ENCODE measurements at places on chromosomes 1 and 21.

DNA sequence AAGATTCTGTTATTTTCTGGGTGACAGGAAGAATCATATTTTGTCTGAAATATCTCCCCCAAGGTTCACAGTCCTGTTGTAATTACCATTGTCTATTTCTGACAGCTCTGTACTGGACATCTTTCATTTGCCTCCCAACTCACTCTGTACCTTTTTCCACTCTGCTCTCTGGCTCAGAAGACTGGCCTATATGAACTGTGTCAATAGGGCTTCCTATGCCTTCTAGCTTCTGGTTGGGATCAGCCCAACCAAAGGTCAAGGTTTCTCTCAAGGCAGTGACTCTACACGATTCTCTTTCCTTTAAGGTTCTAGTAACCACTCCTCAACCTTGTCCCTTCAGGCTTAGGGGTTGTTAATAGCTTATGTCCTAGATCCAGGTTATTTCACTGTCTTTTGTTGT lies 17.5 kb downstream of the KLHL12 start:
- no peak for DNase-seq

DNA sequence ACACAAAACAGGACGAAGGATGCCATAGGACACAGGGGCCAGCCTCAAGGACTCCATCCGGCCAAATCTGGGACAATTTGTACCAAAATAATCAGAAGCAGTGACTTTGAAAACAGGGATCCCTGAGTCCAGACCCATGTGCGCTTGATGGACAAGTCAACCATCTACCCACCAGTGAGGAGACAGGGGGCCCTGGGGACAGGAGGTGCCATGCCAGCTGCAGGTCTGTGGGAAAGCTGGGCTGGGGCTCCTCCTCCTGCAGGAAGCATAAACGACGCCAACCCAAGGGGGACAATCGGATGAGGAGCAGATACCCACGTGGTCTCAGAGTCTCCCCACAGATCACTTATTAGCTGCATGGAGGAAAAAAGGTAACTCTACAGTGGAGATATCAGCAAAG lies 50.6 kb downstream of the NPHP4 start:
- DNase-seq = no peak

- DNase-seq = no peak
Observed at GRCh38 chr21:34887105-34887442, 162.0 kb downstream of the RUNX1 start.

DNA sequence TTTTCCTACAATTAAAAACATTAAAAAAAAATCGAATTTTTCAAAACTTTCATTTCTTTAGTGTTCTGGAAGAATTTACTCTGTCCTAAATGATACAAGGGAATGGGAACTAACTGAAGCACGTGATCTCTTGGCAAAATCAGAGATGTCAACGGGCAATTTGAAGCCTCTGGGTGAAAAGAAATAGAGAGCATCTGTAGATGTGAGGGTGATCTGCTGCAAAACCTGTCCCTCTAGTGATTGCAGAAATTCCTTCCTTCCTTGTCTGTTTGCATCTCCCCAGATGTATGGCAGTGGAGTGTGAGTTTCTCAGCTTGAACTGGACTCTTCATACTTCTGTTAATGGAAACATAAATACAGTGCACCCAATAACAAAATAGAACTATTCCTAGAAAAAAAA lies 100.5 kb upstream of the S1PR1 start:
- no peak for DNase-seq

DNA sequence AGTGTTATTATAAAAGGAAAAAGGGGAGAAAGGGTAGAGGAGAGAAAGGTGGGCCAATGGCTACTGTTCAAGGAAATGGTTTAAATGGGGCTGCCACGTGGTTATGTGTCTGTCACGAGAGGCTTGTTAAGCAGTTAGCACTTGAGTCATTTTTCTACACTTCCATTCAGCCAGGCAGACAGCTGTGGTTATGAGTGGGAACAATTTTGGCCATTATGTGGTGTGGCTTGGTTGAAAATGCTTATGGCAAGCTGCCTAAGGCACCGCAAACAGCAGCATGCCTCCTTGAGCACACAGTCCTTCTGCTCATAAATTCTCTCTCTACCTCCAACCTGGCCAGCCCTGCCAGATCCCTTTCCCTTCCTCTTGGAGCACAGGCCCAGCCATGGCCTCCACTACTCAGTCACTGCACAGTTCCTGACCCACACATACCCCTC lies 3.2 kb upstream of the SRM start:
- DNase-seq = no peak

Measured in stimulated activated CD4-positive, alpha-beta T cell treated with anti-CD3 and anti-CD28 coated beads, TNF-alpha, amount 100 ng/mL, for 1 hour (primary cell).